ENCODE measurements at places on chromosomes 3 and 15. TPM values are rescaled to one million over a fixed set of nuclear protein-coding genes. Genes with fewer than 3 reads are reported as not detected.

DNA sequence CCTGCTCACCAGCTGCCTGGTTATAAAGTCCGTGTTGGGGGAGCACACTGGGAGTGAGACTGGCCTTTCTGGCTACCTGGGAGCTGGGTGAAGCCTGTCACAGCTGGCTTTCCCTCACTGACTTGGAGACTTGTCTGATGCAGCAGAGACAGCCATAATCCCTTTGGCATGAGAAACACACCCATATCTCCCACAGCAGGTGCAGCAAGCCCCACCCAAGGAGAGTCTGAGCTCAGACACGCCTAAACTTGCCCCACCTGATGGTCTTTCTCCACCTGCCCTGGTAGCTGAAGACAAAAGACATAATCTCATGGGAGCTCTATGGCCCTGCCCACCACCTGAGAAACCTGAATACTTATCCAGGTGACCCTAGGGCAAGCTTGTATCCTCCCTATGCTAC is 54.8 kb downstream of the NMD3 start:
- DNase-seq: no peak

DNA sequence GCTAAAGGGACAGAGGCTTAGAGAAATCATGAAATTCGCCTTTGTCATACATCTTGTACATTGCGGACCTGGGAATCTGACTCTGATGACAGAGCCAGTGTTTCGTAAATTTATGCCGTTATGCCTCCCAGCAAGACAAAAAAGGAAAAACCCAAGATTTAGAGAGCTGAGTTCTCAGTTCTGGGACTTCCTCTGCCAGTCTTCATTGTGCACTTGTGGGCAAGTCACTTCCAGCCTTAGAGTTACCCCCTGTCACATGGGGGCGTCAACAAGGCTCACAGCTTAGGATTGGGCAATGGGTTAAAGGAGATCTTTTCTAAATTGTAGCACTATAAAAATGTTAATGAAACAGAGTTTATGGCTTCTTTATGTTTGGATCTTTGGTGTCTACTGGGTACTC is 41.9 kb upstream of the MITF start:
- DNase-seq: no peak

DNA sequence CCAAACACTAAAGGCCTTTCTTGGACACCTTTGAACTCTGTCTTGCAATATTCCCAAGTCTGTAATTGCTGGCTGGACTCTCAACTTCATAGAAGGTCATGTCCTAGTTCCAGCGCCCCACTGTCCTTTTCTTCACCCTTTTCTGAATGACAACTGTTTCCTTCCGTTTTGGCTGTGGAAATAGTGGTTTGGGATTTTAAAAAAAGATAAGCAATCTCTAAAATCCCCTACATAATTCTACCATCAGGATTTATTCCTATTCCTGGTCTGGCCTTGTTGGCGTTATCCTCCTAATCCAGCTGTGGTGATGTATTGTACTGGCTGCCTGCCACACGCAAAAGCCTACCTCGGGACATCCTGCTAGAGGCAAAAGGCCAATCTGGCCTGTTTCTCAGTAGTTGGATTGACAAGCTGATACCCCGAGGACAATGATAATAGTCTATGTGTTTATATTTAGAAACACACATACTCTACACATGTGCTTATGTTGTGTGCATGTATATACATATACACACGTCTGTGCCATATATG is 440.3 kb upstream of the DPH6 start:
- no peak for DNase-seq

Gene ZNF620
- total RNA-seq: 23.6 TPM

DNA sequence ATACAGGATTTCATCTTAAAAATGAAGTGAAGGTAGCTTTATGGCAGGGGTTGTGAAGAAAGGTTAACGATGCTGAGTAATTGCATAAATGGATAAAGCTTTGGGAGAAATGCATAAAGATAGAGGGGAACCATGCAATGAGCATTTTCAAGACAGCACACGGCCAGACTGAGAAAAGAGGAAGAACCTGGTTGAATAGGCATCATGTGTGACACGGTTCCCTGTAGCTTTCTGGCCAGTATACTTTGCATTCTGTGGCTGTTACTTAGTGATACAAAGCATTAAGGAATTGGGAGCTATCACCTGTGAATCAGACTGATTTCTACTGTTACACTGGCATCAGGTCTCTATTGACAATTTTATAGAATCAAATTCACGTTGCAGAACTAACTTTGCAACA is 33.3 kb downstream of the NR2C2 start:
- no peak for DNase-seq

Gene PTH1R
- total RNA-seq: not detected

Gene DCUN1D1
- total RNA-seq: 63.6 TPM

DNA sequence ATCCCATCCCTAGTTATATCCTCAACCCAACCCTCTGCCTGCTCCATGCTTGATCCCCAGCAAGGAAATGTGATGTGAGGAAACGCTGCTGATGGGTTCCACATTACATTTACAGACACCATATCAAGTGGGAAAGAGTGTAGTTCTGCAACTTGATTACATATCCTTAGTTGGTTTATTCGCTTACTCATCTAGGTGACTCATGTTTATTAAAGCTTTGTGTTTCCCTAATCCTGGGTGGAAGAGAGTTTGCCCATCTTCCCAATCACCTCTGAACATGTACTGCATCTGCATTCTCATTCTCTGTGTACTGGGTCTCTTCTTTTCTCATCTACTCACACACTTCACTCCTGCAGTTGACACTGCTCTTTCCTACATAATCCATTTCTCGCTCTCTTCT is 91.7 kb upstream of the PDZRN3 start:
- DNase-seq: no peak

DNA sequence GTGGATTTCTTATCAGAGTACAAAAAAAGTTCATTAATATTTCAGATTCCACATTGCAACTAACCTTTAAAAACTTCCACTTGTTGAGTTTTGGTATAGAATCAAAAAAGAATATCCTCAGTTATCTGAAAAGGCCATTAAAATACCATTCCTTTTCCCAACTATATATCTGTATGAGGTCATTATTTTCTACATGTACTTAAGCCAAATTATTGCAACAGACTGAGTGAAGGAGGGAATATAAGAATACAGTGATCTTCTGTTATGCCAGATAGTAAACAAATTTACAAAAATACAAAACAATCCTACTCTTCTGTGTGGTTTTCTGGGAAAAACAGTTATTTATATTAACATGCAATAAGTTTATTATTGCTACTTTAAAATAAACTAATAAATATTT is 5.7 kb upstream of the GANC start:
- no peak for DNase-seq

Gene CCR1
- not detected for total RNA-seq

Gene CHRD
- total RNA-seq: 6.8 TPM

Gene SEMA3G
- 3.4 TPM for total RNA-seq

DNA sequence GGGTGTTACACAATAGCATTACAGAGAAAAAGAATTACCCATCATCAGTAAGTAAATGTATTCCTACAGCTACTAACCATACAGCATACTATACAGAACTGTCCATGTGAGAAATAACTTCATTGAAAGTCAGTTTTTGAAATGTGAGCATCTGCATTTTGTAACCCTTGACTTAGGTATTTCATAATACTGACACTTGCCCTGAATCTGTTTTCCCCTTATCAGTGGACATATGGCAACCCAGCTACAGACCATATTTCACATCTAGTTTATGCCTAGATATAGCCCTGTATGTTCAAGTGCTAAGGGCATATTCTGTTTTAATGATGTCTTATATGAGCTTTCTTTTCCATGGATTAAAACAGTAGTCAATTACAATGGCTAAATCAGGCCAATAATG is 297.6 kb downstream of the TBC1D5 start:
- DNase-seq: no peak

DNA sequence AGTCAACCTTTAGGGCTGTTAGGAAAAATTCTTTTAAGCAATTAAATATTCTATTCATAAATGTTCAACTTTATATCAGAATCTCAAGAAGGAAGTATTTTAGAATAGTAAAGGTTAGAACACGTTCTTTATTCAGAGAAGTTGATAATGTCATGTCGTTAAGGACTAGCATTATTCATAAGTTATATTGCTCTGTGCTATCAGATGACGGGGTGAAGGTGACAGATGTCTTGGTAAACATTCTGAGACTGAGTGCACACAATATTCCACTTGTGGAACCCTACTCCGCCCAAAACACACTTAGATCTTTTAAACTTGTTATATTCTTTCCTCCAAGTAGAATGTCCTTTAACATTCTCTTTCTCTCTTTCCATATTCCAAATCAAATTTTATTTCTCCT is 7.9 kb downstream of the AP4E1 start:
- DNase-seq: no peak

DNA sequence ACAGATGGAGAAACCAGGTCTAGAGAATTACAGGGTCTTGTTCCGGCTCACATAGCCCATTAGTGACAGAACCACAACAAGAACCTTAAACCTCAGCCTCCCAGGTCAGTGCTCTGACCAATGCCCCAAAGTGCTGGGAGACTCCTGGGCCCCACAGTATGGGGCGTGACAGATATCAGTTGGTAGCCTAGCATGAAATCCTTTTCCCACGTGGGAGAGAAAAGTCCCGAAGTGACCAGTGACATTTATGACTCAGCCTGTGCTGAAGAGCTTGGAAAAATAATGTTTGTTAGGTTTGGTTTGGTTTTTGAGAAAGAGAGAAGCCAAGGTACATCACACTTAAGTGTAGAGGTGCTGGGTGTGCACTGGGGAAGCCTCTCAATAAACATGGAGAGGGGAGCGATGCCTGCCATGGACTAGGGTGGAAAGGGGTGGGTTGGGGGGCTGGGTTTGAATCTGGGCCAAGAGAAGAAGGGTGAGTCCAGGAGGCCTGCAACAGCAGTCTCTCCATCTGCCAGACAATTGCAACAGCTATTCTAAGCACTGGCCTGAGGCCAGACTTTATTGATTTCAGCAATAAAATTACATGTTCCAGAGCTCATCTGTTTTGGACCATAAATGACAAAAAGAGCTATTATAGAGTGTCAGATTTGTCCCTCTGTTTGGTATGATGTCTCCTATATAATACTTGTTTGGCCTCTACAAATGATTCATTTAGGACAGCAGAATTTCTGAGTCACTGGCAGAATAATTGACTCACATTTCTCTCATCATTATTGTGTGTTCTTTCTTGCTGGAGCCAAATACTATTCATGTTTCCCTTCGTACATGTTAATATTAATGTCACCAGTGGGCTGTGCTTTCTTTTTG is 43.4 kb downstream of the C2CD4A start:
- no peak for DNase-seq

- DNase-seq: no peak
Measured at GRCh38 chr3:23550402-23550801, 255.4 kb upstream of the UBE2E1 start.

Gene GOLGA8G
- not detected for total RNA-seq

GRCh38 chr3:72043204-72044133 is 258.5 kb upstream of the PROK2 start:
- no peak for DNase-seq

Gene ZNF660
- 14.7 TPM for total RNA-seq

DNA sequence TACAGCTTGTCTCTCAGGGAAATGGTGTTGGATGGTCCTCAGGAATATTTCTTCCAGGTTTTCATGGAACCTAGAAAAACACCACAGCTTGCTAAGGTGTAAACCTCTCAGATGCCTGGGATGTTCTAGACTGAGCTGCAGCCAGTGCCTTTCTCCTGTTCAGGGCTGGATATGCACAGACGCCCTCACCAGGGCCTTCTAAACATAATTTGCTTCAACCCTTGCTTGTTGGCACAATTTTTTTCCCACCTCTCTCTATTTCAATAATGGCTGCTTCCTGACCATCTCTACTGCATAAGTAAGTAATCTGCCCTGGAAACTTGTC is 28.2 kb downstream of the SIAH2 start:
- no peak for DNase-seq

GRCh38 chr3:63333815-63334214 is 55.7 kb downstream of the SYNPR start:
- no peak for DNase-seq

GRCh38 chr3:89113893-89114840 is 6.7 kb downstream of the EPHA3 start:
- DNase-seq: peak; percentile 87

DNA sequence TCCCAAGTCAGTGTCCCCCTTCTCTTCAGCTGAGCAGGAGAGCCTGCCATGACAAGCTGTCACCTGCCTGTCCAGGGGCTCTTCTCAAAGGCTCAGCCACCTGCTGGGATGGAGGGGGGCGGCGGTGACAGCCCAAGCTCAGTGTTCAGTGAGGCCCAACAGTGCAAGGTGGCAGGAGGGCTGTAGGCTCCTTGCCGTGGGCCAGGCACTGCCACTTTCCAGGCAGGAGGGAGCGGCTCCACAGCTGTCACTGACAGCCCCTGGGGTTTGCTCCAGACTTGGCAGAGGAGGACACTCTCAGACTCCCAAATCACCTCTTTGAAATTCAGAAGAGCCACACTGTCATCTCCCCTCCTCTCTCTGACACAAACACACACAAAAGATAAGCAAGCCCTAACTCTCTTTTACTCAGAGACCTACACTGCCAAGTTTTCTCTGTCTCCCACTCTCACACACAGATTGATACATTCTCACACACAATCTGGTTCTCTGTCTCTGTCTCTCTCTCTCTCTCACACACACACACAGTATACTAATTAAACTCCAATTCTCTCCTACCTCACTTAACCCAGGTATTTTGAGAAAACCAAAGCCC is 443.3 kb downstream of the EPHB1 start:
- no peak for DNase-seq

- DNase-seq: peak; percentile 62
Measured at GRCh38 chr15:50051811-50052419, 67.1 kb downstream of the ATP8B4 start.

GRCh38 chr3:16548721-16549120 is 35.2 kb upstream of the RFTN1 start:
- no peak for DNase-seq

- DNase-seq: no peak
Measured at GRCh38 chr3:78314327-78314726, 1274.4 kb downstream of the ROBO2 start.

Gene LSAMP
- 18.0 TPM for total RNA-seq

Measured in neural progenitor cell (in vitro differentiated cells).